ENCODE measurements at places on chromosomes 1 and 21. TPM values are rescaled to one million over a fixed set of nuclear protein-coding genes. Genes with fewer than 3 reads are reported as not detected.

PDZK1IP1 gene
- total RNA-seq = not detected

LCE3D gene
- total RNA-seq = not detected

WNT4 gene
- total RNA-seq = not detected

ESPN gene
- 0.14 TPM for total RNA-seq

DNA sequence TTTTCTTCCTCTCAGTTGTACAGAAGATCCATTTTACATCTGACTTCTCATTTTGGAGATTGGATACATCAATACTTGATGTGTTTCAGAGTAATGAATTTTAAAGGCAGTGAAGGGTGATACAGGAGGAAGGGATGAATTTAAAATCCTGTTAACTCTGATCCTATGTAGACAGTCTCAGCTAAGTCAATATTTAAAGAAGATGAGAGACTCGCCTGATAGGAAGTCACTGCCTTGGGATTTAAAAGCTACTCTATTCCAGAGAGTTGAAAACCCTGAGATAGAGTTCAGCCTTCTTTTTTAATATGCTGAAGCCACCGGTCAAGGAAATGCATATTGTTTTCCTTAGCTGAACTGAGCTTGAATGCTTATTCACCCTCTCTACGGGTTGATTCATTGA is 42.7 kb downstream of the HUNK start:
- DNase-seq = no peak

DNA sequence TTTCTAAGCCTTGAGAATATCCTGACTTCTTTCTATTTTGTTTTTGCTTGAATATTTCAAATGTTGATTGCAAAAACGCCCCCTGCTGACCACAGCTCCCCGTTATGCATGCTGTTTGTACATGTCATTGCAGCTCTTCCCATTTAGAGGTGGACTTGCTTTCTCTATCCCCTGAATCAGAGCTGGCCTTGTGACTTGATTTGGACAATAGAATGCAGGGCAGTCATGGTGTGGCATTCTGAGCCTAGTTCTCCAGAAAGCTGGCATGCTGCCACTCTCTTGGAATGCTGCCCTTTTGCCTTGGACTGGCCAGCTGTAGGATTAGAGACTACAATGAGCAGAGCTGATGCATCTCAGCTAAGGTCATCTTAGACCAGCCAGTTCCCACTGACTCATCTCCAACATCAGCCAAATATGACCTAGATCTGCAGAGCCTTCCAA is 1561.5 kb downstream of the MRPL39 start:
- DNase-seq = no peak

- DNase-seq = peak; percentile 76
These were observed 12.2 kb downstream of the ZDHHC18 start for GRCh38 chr1:26838474-26839338.

- DNase-seq = no peak
These were observed 39.7 kb downstream of the C21orf91 start for GRCh38 chr21:17779496-17779895.

DNA sequence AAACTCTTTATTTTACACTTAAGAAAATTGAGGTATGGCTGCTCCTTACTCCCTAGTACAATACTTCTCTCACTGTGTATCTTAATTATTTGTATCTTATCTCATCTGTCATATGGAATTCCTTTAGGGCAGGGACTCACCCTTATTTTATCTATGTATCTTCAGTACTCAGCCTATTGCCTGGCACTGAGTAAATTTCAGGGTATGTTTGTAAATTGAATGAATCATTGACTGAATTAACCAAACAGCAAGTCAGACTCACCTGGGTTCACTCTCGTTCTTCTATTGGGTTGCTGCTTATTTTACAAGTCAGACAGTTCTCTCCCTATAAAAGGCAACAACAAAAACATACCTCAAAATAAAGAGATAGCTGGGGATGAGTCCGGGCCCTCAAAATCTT is 63.8 kb downstream of the LAMC1 start:
- no peak for DNase-seq

DNA sequence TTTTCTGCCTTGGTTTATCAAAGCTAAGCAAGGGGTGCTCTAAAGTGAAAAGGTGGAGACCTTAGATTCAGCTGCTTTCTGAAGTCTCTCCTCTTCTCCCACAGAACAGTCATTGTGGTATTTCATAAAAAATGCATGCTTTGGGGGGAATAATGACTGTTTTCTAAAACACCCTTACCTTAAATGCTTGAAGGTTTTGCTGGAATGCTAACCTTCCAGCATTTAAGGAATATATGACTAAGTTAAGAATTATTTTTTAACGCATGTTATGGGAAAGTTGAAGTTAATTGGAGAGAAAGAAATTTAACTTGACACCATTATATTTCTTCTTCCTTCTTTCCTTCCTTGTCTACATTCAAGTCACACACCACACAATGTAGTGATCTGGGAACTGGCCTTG is 162.5 kb downstream of the ROR1 start:
- no peak for DNase-seq
